ENCODE measurements at places on chromosomes 11 and 22. TPM values are rescaled to one million over a fixed set of nuclear protein-coding genes. Genes with fewer than 3 reads are reported as not detected.

Gene CRYAB
- 12.4 TPM for total RNA-seq

Gene TSPAN18
- total RNA-seq = not detected

DNA sequence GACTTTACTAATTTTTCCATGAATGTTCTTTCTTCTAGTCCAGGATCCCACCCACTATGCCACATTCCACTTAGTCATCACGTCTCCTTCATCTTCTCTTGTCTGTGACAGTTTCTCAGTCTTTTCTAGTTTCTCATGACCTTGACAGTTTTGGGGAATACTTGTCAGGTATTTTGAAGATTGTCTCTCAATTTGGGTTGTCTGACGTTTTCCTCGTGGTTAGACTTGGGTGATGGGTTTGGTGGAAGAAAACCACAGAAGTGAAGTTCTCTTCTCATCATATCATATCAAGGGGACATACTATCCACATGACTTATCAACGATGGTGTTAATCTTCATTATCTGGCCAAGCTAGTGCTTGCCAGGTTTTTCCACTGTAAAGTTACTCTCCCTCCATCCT is 102.4 kb downstream of the LRRC32 start:
- no peak for DNase-seq

GRCh38 chr22:35154937-35155387 is 89.0 kb downstream of the ISX start:
- DNase-seq = peak; percentile 45
